ENCODE measurements at places on chromosomes 1 and 21.

DNA sequence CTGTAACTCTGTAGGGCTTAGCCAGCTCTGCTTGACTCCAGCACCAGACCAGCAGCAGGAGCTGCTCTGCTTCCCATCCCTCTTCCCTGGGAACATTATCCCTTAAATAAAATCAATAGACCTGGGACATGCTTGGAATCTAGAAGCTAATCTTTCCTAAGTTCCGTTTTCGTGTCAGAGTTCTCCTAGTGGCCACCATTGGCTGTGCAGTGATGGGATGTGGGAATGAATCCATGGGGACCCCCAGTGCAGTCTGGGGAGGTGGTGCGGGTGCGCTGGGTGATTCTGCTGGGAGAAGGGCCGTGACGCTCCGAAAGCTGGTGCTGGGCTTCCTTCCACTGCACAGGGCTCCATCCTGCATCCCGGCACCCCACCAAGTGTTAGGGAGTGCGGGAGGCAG is 202.7 kb downstream of the CAMTA1 start:
- DNase-seq: no peak

DNA sequence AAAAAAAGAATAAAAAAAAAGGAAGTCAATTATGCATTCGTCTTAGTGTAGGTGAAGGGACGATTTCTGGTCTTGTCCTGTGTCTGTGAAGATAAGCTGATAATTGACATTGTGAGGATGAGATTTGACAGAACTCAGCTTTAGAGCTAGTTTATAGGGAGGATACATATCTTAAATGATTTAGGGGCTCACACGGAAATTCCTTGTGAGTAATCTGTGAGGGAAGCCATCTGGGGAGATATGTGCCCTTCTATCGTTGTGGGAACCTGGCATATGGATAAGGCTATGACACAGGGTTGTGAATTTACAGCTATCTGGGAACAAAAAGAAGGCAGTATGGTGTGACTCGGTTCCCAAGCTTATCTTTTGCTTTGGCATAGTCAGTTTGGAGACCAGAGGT is 71.1 kb downstream of the RABGAP1L start:
- DNase-seq: no peak

GRCh38 chr1:181015251-181015615 is 7.4 kb downstream of the STX6 start:
- no peak for DNase-seq

- DNase-seq: no peak
Measured at GRCh38 chr1:172469717-172470116, 25.8 kb upstream of the PIGC start.

- no peak for DNase-seq
Measured at GRCh38 chr1:87714278-87714677, 385.6 kb downstream of the LMO4 start.

GRCh38 chr1:181097242-181097641 is 8.7 kb downstream of the IER5 start:
- no peak for DNase-seq

- DNase-seq: no peak
Measured at GRCh38 chr1:42165511-42166210, 1.1 kb upstream of the GUCA2A start.

- DNase-seq: no peak
Measured at GRCh38 chr1:27471477-27471876, 18.5 kb downstream of the WASF2 start.

GRCh38 chr1:21618561-21619374 is 50.4 kb downstream of the RAP1GAP start:
- no peak for DNase-seq

DNA sequence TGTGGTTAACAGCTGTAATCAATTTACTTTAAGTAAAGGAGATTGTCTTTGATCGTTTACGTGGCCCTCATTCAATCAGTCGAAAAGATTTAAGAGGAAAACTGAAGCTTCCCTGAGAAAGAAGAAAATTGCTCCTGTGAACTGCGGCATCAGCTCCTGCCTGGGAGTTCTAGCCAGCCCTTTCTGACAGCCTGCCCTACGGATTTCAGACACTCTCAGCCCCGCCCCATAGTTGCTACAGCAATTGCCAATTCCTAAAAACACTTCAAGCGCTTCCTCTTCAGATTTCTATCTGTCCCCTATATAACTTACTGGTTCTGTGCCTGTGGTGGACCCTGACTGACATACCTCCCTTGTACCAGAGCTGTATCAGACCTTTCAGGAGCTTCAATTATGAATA is 277.6 kb downstream of the DSCAM start:
- DNase-seq: no peak

- DNase-seq: no peak
Measured at GRCh38 chr1:78713297-78713696, 63.7 kb downstream of the IFI44 start.

DNA sequence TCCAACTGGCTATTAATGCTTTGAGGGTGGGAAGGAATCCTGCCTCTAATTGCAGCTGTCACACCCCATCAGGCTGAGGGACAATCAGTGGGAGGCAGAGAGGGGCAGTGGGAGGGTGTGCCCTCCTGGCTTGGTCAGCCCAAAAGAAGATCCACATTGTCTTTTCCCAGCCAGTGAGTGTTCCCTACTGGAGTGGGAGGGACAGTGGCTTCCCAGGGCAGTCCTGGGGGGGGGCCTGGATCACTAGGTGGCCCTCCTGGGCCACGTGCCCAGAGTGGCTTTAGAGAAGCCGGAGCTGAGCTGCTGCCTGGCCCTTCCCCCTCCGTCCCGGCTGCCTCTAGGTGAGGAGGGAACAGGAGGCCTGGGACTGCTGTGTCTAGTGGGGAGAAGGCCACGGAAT is 14.0 kb downstream of the INKA2 start:
- DNase-seq: no peak

GRCh38 chr1:2460996-2461751 is 14.9 kb upstream of the PLCH2 start:
- no peak for DNase-seq

GRCh38 chr1:198595765-198596164 is 43.1 kb upstream of the PTPRC start:
- DNase-seq: no peak
